Right ventricle myocardium inferior (tissue), 1 donor: ENCODE measurements at places on chromosomes 7 and 10. TPM values are rescaled to one million over a fixed set of nuclear protein-coding genes. Genes with fewer than 3 reads are reported as not detected.

- no peak for DNase-seq
Measured at GRCh38 chr10:113216102-113216501, 266.1 kb downstream of the TCF7L2 start.

Gene CTNNA3
- 120 TPM for total RNA-seq

DNA sequence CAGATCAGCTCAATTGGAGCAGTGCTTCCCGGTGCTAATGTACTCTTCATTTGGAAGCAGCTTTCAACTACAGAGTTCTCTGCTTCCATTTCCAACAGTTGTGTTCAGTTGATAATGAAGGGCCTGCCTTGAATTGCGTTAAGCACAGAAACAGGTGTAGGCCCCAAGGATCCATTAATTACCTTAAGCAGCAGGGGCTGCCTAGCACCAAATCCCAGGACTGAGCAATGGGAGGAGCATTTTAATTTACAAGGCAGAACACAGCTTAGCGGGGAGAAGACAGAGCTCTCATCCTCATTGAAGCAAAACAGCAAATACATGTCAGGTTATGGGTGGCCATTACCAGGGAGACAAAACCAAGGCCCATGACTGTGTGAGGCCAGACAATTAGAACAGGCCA is 349.6 kb downstream of the TFEC start:
- DNase-seq = no peak

DNA sequence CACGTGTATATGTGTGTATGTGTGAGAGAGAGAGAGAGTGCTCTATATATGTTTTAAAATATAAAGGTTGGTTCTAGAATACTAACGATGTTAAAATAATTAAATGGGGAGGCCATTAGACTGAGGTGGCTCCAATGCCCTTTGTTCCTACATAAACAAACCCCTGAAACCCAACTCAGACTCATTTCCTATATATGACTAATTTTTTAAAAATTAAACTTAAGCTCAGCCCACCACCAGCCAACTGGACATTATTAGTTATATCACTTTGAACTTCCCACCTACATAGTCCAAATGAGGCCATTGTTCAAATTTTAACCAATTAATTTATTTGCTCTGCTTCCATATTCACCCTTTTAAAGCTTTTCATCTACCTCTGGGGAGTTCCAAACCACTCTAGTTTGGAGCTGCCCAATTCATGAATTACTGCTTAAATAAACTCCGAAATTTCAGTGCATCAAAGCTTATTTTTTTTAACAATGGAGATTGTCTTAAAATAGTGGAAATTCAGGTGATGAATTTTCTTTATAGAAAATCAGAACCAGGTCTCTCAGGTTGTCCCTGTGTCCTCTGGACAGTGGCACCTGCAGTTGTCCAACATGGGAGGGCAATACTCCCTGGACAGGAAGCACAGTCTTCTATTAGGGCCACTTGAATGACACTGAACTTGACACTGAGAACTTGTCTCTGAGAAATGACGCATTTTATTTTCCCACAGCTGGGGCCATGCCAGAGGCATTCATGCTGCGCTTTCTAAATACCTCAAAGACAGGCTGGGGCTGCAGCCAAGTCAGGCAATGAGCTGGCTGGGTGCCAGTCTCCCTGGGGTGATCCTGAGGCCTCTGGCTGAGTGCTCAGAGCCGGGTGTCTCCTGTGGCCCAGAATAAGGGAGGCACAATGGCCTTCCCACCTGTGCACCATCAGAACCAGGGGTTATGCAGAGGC is 109.5 kb upstream of the TMEM72 start:
- peak; percentile 92 for DNase-seq

Gene DKK1
- not detected for total RNA-seq

GRCh38 chr10:110056822-110057221 is 49.0 kb downstream of the ADD3 start:
- DNase-seq = no peak

DNA sequence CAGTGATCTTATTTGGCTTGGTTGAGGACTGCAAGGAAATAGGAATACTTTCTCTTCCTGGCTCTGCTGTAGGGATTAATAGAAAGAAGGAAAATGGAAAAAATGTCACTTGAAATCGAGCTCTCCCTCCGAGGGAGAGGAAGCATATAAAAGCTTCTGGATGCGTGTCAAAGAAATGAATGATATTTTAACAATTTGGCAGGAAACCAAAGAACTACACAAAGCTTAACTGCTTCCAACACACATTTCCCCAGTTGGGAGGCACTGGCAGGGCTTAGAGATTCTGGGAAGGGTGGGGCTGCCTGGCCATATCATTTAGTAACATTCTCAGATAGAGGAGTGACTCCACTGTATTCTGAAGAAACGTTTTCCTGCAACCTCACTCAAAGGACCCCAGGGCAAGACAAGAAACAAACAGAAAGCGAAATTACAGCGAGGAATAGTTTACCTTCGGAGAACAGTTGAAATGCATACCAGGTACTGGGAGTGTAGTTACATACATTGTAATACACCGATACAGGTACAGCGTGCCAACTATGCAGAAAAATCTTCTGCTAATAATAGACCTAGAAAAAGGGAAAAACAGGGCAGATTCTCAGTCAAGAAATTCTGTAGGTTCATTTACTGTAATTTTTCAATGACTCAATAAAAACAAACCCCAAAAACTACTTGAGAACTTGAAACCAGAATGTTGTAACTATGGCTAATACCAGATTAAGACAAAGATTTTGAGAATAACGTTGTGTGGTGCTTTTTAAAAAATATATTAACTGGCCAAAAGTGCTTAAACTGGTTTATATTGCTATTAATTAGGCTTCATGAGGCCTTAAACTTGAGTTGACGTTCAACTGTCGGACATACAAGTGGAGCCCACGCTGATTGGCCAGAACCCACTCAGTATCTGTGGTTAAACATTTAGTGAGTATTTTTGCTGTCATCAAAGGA is 75.7 kb upstream of the ASAH2 start:
- DNase-seq = no peak

Gene TRIL
- total RNA-seq = 2.3 TPM

GRCh38 chr7:129163875-129164544 is 19.5 kb downstream of the TSPAN33 start:
- no peak for DNase-seq
